Activated T-cell treated with anti-CD3 and anti-CD28 coated beads, Interleukin-2, amount 50 U/mL, for 72 hours (primary cell): ENCODE measurements at places on chromosomes 11 and 22.

DNA sequence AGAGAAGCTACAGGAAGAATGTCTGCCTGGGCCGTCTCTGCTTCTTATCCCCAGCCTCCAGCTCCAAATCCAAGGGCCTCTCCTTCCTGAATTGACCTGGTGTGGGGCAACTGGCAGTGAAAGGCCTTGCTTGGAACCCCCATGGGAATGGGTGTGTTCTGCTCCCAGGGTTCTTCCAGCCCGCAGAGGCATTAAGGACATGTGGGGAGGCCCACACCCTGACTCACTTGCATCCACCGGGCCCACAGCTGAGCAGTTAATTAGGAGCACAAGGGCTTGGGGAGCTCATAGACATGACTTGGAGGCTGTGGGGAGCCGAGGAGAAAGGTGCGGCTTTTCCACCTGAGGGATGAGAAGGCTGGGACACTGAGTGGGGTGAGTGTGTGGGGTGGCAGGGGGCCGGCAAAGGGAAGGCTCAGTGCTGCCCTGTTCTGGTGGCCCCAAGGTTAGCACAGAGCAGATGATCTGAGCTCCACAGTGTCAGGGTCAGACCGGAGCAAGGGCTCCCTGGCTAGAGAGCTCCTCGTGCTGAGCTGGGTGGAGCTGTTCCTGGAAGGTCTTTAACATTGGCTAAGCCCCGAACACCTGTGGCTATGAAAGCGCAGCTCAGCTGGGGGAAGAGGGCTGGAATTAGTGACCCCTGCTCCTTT, 64.5 kb upstream of the NECTIN1 start:
- DNase-seq, result no peak

DNA sequence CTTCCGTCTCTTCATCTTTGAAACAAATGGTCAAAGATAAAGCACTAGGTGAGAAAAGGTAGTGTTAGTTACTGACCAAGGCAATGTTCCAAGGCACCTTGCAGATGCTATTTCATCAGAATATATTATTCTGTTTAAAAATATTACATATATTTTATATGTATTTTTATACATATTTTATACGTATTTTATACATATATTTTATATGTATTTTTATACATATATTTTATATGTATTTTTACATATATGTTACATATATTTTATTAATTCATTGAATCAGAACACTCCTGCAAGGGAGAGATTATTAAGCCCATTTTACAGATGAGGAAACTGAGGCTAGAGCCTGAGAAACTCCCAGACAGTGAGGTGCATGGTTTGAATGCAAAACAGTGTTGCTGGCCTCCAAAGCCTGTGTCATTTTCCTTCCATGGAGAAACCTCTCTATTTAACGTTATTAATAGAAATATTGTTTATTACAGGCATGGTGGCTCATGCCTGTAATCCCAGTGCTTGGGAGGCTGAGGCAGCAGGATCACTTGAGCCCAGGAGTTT, 120.6 kb upstream of the CD82 start:
- DNase-seq, result no peak

- DNase-seq, result no peak
Measured at GRCh38 chr11:45157247-45158209, 11.1 kb downstream of the PRDM11 start.

GRCh38 chr22:44049486-44050231, 25.6 kb downstream of the PARVB start:
- no peak for DNase-seq

DNA sequence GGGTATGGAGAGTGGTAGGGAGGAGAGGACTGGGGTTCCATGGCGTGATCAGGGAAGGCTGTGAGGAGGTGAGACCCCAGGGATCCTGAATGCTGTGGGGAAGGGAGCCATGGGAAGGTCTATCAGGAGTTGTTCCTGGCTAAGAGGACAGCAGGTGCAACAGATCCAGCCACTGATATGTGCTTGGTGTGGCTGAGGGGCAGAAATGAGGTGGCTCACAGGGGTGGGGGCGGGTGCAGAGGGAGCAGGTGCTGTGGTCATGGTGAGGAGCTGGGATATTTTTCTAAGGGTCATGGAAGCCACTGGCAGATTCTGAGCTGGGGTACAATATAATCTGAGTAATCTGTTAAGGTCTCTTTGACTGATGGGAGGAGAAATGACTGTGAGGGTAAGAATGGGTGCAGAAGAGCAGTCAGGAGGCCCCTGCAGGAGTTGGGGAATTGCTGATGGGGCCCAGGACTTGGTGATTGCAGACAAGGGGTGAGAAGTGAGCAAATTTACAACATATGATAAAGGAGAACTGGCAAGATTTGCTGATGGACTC, 31.3 kb upstream of the DMC1 start:
- no peak for DNase-seq

DNA sequence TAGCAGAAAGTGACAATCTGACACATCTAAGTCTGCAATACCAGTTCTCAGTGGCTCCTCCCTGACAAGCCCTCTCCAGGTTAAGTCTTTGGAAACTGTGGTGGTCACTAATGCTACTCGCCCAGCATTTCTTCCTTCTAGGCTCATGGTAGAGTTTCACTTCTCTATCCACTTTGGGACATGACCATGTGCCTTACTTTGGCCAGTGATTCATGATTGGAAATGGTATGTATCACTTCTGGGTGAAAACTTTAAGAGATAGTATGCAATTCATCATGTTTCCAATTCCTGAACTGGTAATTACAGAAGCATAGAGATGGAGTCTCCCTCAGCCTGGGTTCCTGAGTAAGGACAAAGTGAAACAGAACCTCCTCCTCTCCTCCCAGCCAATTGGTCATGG, 151.5 kb upstream of the LMO1 start:
- no peak for DNase-seq

DNA sequence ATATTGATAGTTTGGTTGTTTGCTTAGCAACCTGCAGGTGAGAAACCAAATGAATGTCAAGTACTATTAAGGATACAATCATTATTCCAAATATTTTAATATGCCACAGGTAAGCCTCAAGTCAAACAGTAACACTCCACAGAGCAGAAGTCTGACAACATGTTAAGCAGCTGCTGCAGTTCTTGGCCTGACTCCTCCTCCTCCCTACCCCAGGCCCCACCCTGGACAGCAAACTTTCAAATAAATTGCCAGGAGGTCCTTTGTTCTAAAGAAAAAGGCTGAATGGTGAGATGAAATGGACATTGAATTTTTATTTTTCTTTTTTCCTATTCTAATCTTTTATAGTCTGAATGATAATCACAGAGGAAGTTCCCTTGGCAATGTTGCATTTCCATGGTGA, 260.0 kb upstream of the POU2AF2 start:
- DNase-seq, result no peak

DNA sequence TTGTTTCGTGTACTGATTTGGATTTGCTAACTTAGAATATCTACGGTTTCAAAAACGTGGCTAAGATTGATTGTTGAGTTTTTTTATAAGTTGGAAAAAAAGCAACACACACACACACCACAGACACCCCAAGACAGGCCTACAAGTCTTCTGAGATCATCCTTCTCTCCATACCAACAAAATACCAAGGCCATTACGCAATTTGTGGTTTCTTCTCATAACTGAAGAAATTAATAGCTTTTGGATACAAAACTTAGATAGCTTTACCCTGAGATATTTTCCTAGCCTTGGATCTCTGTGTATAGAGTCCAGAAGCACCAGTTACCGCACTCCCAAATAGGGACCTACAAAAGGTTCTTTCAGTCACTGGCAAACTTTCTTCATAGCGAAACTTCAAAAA, 113.6 kb downstream of the SIK3 start:
- no peak for DNase-seq

DNA sequence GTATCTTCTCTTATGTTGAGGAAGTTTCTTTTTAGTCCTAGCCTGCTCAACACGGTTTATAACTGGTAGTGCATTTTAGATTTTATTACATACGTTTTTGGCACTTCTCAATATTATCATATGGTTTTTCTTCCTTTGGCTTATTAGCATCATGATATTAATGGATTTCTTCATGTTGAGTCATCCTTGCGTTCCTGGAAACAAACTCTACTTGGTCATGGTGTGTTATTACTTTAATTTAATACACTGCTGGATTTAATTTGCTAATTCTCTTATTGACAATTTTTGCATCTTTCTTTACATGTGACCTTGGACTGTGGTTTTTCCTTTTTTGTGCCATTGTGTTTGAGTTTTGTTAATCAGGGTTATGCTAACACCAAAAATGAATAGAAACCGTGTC, 20.5 kb downstream of the IGF2 start:
- no peak for DNase-seq

DNA sequence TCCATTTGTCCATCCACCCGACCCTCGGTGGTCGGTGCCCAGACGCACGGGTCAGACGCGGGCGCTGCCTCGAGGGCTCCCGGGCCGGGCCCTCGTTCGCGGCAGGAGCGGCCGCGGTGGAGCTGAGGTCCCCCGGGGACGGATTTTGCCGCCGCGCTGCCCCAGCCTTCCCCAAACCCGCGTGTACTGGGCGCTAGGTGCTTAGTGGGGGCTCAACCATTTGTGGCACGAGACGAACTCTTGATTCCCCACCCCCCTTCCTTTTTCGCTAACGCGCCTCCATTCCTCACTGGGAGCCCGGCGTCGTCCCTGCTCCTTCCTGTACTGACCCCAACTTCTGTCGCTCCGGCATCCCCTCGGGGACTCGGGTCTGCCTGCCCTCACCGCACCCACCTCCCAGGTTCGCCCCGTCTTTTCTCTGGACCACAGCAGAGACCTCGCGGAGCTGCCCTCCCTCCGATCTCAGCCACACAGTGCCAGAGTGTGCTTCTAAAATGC, 789 bp upstream of the CBX7 start:
- DNase-seq, result no peak

GRCh38 chr11:9565822-9566560, 7.5 kb upstream of the WEE1 start:
- peak; percentile 71 for DNase-seq

DNA sequence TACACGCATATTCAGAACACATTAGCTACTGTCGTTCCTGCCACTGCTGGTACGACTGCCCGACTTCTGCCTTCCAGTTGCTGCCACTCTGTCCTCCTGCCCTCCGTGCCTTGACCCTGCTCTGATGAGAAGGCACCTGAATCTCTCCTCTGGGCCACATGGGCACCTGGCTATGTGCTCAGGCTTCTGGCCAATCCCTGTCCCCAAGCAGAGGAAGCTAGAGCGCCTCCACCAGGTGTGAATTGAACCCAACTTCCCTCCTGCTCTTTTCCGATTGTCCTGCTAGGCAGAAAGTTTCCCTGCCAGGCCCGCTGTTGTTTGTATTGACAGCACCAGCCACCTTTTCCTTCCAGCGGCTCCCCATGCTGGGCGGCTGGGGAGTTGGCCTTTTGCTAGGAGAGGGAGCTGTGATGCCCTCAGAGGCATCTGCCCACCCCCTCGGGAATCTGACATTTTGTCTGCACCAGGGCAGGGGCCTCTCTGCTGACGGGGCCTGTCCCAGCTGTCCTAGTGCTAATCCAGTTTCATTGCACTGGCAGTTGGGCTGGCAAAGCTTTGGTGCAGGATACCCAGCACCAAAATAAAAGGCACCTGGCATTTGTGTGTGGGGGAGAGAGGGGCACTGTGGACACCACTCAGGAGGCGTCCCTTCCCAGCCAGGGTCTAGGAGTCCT, 118.0 kb downstream of the GRIK4 start:
- no peak for DNase-seq

- DNase-seq, result no peak
Measured at GRCh38 chr11:47160753-47161133, 15.9 kb downstream of the ARFGAP2 start.

- DNase-seq, result no peak
Measured at GRCh38 chr11:45535033-45535432, 130.4 kb downstream of the CHST1 start.

GRCh38 chr11:7609521-7609920, 63.8 kb downstream of the CYB5R2 start:
- no peak for DNase-seq

DNA sequence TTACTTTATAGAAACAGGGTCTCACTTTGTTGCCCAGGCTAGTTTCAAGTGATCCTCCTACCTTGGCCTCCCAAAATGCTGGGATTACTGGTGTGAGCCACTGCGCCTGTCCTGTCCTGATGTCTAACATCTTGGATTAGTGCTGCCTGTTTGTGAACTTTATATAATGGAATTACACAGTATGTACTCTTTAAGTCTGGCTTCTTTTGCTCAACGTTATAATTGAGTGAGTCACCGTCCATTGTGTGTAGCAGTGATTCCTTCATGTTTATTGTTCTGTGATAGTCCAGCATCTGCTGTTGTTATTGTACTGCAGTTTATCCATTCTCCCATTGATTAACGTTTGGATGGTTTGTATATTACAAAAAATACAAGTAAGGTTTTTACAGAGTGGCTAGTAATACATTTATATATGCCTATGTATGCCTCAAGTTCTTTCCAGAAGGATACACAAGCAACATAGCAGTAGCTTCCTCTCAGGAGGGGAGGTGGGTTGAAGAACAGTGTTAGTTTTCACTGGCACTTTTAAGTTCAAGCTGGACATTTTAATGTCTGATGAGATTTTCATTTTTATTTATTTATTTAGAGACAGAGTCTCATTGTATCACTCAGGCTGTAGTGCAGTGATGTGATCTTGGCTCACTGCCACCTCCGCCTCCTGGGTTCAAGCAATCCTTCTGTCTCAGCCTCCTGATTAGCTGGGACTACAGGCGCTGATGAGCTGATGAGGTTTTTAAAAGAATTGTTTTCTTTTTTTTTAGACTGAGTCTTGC, 25.2 kb upstream of the MICALL1 start:
- no peak for DNase-seq

- DNase-seq, result no peak
Measured at GRCh38 chr11:73950869-73951710, at the start of gene DNAJB13. Gene DNAJB13, plus strand, starts transcription at chr11:73951026. Its CDS starts 44 bp downstream, at chr11:73951070.

DNA sequence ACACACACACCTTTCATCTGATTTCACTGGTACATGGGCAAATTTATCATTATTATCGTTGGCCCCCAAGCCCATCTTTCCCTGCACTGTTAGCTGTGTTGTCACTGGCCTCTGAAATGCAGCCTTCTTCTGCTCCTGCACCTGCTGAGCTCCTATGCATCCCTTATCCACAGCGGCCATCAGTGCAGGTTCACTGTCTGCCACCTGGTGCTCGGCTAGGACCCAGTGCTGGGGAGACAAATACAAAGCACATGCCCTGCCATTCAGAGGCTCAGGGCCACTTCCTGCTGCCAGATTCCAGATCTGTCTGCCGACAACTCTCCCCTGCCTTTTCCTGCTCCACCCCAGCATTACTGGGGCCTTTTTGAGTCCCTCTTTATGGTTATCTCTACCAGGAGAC, 1205.4 kb downstream of the TBC1D22A start:
- no peak for DNase-seq

- no peak for DNase-seq
Measured at GRCh38 chr11:27228232-27228905, 134.6 kb downstream of the CCDC34 start.

GRCh38 chr11:94117871-94118270, 10.8 kb upstream of the PANX1 start:
- no peak for DNase-seq

GRCh38 chr11:1345737-1346513, 36.5 kb upstream of the TOLLIP start:
- peak; percentile 25 for DNase-seq

DNA sequence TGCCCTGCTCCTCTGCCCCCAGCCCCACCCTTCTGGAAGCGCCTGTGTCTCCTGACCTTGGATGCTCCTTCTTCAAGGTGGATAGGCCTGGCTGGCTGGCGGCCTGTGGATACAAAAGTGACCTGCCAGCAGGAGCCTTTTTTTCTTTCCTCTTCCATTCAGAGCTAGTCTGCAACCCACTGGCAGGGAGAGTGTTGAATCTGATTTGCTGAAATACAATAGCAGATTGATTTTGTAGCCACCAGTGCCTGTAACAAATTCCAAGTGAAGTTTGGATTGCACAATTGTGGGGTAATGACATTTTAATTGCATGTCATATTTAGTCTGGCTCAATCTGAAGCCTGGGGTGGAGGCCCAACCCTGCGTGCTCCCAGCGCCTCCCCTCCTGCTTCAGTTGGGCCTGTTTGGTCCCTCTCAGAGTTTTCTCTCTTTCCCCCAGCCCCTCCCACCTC, 97.2 kb downstream of the GRIK4 start:
- DNase-seq, result no peak
